GM13976 (cell line): ENCODE measurements at places on chromosomes 12 and 14.

GRCh38 chr14:44639781-44640385 lies 132.8 kb upstream of the FSCB start:
- no peak for DNase-seq

- no peak for DNase-seq
These were observed 6.0 kb downstream of the PAPLN start for GRCh38 chr14:73243341-73243740.

DNA sequence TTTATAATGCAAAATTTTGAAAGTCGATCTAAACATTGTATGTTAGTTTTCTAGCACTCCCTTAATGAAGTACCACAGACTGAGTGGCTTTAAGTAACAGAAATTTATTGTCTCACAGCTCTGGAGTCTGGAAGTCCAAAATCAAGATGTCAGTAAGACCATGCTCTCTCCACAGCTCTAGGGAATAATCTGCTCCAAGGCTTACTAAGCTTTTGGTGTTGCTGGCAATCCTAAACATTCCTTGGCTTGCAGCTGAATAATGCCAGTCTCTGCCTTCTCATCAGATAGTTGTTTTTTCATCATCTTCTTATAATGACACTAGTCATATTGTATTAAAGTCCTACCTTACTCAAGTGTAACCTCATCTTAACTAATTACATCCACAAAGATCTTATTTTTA lies 102.2 kb downstream of the RASSF9 start:
- no peak for DNase-seq

- DNase-seq = no peak
These were observed 19.8 kb downstream of the GALNT6 start for GRCh38 chr12:51371295-51371953.

DNA sequence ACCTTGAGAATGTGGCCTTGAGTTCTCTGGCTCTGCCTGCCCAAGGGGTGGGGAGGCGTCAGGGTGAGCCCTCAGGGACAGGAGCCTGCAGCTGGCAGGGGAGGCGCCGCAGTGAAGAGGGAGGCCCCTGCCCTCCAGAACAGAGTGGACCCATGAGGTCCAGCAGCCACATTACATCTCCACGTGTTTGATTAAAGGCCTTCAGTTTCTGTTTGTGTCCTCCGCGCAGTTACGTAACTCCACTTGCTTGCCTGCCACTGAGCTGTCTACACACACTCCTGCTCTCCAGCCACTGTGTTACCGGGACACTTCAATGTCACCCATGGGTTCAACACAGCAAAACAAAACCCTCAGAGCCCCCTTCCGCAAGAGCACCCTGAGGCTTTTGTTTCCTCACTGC lies 70.4 kb downstream of the CHGA start:
- no peak for DNase-seq

GRCh38 chr14:30551460-30551859 lies 7.5 kb upstream of the G2E3 start:
- no peak for DNase-seq

DNA sequence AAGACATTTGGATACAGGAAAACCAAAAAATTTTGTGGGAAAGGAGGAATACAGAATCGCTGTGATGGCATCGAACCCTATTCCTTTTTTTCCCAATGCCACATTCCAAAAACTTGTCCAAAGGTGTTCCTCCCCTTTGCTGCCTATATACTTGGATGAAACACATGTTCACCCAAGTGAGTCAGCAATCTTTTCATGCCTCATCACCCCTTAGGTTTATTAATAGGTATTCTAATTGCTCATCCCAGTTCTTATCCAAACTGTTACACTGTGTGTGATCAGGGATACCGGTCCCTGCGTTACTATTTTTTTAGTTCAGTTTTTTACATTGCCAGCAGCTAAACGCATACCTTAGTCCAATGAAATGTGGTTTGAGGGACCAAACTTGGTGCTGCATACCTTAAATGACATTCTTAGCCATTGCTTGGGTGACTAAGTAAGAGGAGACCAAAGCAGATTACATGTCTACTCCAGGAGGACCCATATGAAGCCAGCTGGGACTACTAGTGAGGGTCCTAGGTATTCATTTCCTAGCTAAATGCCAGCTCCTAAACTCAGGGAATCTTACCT lies 20.6 kb upstream of the ST8SIA1 start:
- no peak for DNase-seq

- DNase-seq = no peak
These were observed 890 bp downstream of the TEP1 start for GRCh38 chr14:20412411-20412810.

DNA sequence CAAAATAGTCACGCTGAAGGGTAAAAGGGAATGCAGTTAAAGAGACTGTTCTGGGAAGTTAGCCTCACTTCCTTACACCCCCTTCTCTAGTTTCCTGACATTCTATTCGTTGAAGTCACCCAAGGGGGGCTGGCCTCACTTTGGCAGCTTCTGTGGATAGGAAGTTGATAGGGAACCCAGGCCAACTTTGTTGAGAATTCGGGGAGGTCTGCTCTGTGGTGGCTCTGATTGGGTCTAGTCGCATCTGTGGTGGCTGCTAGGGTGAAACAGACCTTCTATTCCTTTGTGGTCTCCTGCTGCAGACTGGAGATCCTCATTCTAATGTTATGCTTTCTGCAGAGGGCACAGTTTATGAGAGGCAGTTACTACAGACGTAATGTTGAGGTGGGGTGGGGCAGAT lies 28.8 kb upstream of the GZMB start:
- DNase-seq = no peak

DNA sequence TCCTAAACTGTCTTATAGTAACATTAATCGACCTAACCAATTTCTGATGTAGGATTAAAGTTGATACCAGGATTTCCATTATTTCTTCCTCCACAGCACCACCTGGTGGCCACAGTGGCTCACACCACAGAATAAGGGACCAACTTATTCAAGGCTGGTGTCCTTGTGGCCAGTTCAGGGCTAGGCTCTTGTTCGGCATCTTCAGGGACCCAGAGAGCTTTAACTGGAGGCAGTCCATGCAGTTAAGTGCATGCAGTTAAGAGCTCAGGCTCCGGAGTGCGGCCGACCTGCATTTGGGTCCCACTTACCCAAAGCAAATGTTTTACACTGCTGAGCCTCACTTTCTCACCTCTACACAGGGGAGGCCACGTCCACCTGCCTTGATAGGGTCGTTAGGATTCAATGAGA lies 42.0 kb upstream of the GPR68 start:
- peak; percentile 85 for DNase-seq

DNA sequence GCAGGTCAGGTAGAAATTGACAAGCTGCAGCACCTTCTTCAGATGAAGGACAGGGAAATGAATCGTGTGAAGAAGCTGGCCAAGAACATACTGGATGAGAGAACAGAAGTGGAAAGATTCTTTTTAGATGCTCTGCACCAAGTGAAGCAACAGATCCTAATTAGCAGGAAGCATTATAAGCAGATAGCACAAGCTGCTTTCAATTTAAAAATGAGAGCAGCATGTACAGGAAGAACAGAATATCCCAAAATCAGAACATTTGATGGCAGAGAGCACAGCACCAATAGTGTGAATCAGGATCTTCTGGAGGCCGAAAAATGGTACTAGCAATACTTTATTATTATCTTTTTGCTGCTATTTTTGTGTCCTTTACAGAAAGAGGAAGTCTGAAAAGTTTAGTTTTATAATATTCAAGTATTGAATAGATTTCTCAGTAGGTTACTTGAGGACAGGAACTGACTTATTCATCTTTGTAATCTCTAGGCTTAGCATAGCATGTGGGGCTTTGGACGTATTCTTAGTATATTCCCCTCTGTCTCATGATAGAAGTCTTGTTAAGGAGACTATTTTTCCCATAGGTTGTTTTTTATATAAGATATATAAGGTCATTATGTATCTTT lies 30.8 kb downstream of the BBOF1 start:
- peak; percentile 38 for DNase-seq

- DNase-seq = no peak
These were observed 65.7 kb downstream of the TMEM30B start for GRCh38 chr14:61215222-61216020.

GRCh38 chr14:21924479-21924878 lies 250.9 kb upstream of the OR4E1 start:
- DNase-seq = no peak

GRCh38 chr12:124979568-124979967 lies 9.4 kb downstream of the DHX37 start:
- no peak for DNase-seq

DNA sequence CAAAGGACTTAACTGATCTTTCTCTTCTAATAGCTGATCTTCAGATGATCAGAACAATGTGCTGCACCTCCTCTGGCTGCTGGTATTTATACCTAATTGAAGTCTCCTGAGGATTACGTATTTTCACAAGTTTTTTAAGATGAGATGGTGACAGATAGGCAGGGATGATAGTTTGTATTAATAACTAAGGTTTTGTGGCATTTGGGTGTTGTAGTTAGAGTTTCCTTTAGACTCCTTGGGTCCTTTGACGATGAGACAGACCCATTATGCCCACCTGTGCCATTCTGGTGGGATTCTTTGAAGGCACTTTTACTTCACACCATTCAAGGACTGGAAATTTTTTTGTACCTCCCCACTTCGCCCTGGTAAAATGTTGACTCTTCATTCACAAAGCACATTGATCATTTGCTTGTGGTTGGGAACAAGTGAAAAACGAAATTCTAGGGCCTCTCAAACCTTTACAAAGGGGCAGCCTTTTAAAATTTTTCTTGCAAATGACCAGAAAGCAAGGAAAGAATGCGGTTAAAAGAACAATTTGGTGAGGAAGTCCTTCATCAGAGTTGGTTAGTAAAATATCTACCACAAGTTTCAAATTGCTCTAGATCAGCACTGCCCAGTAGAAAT lies at the start of gene IFNG:
TSS of gene IFNG (minus strand) at position 60 of the 624 bp plus-strand sequence. CDS start 125 bp downstream, outside the sequence.
- no peak for DNase-seq

GRCh38 chr12:109932878-109933503 lies 32.9 kb downstream of the TCHP start:
- DNase-seq = no peak

DNA sequence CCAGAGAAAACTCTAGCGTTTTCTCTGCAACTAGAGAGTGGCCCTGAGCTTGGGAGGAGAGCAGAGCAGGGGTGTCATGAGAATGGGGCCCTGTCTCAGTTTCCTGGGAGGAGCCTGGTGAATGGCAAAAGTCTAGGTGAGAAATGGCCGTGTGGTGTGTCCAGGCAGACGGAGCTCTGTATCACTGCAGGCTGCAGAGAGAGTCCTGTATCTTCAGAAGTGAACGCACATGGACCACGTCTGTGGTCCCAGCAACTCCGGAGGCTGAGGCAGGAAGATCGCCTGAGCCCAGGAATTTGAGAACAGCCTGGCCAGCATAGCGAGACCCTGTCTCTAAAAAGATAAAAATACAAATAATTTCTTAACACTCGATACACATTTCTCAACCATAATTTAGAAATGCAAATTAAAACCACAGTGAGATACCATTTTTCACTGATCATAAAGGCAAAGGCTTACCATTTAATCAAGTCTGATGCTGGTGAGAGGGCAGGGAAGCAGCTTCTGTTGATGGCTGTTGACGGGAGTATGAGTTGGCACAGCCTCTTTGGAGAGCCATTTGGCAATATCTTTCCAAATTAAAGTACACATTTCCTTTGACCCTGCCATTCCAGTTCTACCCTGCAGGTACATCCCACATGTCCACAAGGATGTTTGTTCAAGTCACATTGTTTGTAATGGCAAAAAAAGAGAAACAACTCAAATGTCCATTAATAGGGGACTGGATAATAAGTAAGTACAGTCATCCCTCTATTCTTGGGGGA lies 51.0 kb downstream of the NFKBIA start:
- DNase-seq = no peak

DNA sequence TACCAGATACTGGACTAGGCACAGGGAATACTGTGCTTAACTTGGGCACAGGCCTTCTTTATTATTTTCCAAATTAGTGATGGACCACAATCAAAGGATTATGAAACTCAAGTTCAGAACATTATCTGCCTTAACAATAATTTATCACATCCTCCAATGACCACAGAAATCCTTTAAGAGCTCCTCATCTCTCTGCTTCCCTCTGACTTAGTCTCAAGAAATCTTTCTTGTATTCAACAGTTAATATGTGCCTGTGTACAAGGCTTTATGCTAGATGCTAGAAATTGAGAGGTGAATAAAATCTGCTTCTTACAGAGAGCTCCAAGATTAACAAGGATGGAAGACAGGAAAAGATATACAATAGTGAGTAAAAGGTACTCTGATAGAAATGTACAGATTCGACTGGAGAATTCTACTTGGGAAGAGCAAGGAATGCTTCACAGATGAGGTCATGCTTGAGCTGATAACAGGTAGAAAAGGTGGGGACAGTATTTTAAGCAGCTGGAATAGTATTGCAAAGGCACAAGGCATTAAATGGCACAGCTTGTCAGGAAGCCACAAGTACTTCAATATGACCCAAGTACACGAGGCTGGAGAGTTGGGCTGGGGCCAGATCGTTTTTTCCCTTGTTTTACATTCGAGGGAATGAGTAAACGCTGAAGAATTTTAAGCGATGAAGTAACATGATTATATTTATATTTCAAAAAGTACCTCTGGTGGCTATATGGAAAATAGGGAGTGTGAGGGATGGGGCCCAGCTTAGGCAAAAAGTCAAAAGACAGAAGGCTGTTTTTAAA lies 55.1 kb upstream of the ARID2 start:
- DNase-seq = no peak

DNA sequence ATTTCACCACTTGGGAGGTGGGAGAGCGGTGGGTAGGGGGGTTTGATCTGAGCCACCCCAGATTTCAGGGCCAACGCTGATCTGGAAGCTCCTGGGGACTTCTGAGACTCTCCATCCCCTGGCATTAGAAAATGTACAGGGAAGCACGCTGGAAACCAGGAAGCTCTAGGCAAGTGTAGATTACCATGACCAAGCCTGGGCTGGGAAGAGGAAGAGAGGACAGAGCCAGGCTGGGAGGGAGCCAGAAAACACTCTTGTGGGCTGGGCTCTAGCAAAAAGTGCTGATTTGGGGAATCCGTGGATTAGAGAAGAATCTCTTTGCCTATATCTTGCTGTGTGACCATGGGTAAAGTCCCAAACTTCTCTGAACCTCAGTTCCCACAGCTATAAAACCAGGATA lies 236.7 kb downstream of the BCL11B start:
- DNase-seq = peak; percentile 14
